ENCODE measurements at places on chromosomes 2 and 18.

DNA sequence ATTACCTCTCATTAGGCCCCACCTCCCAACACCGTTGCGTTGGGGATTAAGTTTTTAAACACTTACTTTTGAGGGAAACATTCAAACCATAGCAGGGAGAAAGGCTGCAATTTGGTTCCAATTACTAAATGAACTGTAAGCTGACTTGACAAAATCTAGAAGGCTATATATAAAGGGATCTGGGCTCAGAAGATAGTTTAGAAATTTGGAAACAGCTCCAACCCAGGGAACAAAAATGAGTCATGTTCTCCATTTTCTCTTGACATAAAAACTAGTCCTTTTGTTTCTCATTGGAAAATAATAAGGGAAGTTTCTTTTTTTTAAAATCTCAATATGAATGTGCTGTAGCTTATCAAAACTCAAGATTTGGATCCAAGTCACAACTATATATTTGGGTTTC is 17.5 kb downstream of the MOGAT1 start:
- no peak for DNase-seq

DNA sequence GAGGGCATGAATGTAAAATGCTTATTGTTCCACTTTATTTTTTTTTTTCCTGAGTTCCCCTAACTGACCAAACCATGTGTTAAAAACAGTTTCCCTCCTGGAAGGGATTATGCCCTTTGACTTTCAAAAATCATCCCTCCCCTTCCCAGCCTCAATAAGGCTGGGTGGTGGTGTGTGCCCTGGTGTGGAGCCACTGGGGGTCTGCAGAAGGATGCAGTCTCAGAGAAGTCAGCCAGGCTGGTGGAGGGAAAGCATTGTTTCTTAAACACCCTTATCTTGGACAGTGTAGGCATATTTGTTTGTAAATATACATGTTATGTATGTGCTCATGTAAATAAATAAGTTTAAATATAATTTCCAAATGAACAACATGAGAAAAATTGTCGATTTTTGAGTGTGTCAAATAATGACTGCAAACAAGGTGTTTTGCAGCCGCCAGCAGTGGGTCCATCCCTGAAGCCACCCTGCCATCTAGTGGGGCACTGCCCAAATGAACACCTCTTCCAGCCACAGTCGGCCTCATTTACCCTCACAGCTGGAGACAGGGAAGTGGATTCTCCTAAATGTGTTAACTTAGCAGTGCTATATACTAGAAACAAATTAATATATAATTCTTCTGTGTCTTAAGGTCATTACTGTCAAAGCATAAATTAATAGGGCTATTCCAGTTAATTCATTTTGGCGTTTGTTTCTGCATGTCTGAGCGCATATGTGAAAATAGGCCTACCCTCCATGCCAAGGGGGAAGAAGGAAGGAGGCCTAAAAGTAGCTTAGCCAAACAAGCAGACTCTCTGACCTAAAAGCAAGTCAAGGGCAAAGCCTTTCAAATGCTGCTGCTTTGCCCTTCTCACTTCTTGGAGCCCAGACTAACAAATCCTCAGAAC is 209.6 kb upstream of the PIK3C3 start:
- DNase-seq, result peak; percentile 39

DNA sequence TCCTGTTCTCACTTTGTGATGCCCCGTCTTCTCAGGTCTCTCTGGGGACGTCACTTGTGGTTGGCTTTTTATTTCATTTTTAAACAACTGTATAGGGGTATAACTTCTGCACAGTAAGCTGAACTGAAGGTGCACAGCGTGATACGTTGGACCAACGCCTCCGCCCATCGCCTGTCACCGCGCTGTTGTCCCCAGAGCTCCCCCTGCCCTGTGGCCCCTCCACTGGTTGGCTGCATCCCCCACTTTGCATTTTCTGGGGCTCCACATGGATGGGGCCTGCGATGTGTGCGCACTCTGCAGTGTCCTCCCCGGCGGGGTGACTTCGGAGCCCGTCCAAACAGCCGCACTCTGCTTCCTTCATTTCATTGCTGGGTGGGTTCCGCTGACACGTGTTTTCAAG is 14.3 kb downstream of the GPR35 start:
- DNase-seq, result no peak

DNA sequence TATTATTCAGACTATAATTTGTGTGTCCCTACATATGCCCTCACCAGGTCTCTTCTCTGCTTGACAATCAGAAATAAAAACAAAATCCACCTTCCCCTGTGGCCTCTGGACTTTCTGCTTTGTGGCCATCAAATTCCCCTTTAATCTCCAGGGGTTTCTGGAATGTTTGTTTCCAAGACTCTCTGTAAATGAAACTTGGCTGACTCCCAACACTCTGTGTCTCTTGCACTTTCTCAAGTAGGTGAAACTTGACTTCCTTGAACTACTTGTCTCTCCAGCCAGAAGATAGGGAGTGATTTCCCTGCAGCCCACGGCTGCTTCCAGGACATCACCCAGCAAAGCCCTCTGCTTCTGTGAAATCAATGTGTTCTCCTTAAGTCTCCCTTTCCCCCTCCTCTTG is 54.1 kb upstream of the AQP4 start:
- DNase-seq, result no peak

DNA sequence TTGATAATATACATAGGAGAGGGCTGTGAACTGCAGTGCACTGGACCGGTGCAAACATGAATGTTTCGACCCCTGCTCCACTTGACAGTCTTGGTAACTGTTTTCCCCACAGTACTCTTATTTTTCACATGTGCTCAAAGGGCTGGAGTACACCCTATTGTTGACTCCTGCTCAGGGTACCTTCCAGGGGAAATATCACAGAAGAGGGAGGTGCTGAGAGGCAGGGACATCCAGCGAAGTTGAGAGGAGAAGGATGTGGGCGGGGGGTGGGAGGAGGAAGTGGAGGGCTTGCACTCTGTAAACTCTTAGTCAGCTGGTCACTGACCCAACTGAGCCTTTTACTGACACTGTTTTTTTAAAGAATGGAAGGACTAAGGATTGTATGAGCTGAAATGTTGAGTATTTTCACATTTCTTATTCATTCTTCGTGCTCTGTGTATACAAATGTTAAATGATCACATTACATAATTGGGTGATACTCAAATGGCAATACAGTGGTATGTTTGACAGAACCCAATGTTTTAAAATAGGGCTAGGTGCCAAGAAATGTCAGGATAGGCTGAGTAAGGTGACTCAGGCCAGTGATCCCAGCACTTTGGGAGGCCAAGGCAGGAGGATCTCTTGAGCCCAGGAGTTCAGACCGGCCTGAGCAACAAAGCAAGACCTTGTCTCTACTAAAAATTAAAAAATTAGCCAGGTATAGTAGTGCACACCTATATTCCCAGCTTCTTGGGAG is 10.0 kb downstream of the INPP4A start:
- peak; percentile 4 for DNase-seq

DNA sequence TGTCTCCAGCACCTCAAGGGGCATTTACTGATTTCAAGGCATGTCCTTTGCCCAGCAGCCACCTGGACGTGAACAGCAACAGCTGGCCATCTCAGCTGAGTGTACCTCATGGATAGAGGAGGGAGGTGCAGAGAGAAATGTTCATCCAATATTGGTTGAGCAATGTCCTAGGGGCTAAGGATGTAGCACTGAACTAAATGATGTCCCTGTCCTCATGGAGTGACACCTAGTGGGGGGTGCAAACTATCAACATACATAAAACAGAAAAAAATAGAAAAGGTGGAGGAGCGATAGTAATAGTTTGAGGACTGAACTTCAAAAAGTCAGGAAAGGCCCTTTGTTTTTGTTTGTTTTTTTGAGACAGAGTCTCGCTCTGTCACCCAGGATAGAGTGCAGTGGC is 4.8 kb upstream of the UGGT1 start:
- DNase-seq, result no peak

- no peak for DNase-seq
These were observed 14.8 kb downstream of the CERKL start for GRCh38 chr2:181642086-181642485.

- no peak for DNase-seq
These were observed 387.0 kb upstream of the CDH19 start for GRCh38 chr18:66990909-66991308.

- DNase-seq, result no peak
These were observed 403.0 kb upstream of the TNP1 start for GRCh38 chr2:217262911-217263310.

DNA sequence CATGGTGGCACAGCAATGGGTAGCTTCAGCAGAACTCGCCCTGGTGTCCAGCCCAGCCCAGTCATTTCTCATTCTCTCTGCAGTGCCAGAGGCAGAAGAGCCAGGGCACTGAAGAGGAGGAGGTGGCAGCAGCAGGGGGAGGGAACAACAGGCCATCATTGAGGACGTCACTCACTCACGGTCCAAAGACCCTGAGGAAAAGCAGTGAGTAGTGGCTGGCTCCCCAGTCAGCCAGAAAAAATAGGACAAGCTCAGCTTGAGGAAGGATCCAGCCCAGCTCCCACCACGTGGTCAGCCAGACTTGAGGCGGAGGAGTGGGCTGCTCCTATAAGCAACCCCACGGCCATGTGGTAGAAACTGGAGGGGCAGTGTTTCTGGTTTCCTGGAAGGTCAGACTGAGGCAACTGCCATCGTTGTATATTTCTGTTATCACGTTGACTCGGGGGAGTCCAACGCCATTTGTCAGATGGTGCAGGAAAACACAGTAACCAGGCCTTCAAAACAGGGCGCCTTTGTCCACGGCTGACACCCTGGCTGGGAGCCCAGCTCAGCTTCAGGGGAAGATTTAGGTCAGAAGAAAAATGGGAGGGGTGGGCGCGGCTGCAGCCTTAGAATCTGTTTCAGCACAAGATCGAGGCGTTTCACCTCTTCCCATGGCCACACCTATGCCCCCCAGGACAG is 19.0 kb upstream of the TMEM247 start:
- no peak for DNase-seq

- no peak for DNase-seq
These were observed 188.3 kb downstream of the ANKRD30B start for GRCh38 chr18:14936313-14936712.

DNA sequence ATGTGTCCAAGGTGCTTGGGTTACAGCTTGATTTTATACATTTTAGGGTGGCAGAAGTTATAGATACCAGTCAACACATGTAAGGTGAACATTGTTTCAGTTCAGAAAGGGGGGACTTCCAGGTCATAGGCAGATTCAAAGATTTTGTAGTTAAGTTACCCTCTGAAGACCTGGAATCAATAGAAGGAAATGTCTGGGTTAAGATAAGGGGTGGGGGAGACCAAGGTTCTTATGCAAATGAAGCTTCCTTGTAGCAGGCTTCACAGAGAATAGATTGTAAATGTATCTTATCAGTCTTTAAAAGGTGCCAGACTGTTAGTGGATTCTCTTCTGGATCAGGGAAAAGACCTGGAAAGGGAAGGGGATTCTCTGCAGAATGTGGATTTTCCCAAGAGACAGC is 42.4 kb downstream of the BMPR2 start:
- DNase-seq, result no peak

- DNase-seq, result no peak
These were observed 50.6 kb upstream of the EHBP1 start for GRCh38 chr2:62654876-62655359.

- DNase-seq, result no peak
These were observed 579.6 kb upstream of the NXPH2 start for GRCh38 chr2:139359818-139360217.

GRCh38 chr2:128040166-128040771 is 12.4 kb upstream of the SAP130 start:
- DNase-seq, result no peak

GRCh38 chr2:101625387-101625786 is 72.1 kb upstream of the MAP4K4 start:
- no peak for DNase-seq

- no peak for DNase-seq
These were observed 270.1 kb upstream of the SIX2 start for GRCh38 chr2:45279356-45279755.

DNA sequence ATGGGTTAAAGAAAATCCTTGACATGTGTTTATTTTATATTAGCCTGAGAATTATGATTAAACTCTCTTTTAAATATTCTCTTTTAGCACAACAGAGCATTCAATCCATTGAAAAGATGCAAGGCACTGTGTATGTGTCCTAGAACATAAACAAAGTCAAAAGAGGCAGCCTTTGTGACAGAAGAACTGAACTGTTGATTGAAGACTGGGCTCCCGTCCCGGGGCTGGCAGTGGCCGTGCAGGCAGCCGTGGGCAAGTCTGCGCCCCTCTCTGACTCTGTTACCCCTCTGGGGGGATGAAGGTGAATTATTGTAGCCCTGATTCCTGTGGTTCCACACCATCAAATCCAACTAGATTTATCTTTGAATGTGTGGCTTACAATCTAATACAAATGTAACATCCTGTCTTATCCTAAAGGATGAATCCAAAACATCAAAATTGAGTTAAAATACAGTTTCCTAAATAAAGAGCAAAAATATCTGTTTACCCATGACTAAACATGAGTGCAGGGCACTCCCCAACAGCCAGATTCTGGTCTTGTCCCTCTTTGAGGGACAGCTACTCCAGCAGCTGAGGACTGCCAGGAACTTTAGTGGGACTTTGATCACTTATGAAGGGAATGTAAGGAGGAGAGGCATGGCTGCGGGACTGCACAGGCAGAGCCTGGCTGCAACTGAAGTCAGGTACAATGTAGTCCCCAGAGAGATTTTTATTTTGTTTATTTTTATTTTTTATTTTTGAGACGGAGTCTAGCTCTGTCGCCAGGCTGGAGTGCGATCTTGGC is 37.3 kb upstream of the SH3BP4 start:
- no peak for DNase-seq

DNA sequence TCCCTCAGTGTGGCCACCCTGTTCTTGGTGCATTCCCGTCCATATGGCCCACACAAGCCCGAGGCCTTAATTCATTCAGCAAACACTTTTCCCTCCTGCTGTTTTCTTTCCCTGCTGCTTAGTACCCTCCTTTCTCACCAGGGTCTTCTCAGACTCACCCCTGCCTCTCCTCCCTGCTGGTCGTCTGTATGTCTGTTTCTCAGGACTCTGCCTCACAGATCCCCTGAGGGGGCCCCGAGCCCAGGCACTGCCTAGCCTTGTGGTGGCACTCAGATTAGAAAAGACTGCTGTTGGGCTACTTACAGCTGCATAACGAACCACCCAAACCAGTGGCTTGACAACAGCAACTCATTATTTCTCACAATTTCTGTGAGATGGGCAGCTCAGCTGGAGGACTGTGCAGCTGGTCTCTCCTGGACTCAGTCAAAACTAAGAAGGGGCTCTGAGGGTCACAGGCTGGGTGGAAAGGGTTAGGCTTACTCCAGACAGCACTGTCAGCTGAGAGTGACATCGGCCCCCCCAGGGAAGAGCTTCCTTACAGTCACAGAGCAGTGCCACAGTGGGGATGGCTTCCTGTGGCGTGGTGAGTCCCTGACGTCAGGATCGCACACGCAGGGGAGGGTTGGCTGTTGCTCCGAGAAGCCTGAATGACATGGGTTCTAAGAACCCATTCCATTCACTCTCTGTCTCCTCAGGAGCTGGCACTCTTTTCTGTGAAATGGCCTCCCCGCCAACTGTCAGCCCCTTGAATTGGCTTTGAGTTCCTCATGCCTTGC is 139.0 kb downstream of the UXS1 start:
- no peak for DNase-seq

DNA sequence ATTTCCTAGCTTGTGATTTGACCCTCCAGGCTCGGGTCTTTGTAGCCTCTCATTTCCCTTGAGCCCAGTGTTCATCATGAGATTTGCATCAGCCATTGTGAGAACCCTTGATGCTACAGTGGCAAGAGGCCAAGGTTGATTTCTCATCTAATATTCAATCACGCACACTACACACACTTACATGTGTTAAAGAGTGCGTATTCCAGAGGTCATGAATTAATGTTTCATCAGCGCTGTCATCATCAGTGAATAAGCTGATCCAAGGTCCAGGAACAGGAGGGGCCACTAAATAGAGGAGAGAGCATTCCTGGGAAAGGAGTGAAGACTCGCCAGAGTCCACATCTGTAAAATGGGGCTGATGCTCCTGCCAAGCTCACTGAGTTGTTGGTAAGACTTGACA is 276.1 kb upstream of the SIX2 start:
- no peak for DNase-seq

- DNase-seq, result no peak
These were observed 872.0 kb upstream of the CNTNAP5 start for GRCh38 chr2:123153041-123153440.

Data from HEK293T (cell line).